ENCODE measurements at places on chromosomes 13 and 19.

DNA sequence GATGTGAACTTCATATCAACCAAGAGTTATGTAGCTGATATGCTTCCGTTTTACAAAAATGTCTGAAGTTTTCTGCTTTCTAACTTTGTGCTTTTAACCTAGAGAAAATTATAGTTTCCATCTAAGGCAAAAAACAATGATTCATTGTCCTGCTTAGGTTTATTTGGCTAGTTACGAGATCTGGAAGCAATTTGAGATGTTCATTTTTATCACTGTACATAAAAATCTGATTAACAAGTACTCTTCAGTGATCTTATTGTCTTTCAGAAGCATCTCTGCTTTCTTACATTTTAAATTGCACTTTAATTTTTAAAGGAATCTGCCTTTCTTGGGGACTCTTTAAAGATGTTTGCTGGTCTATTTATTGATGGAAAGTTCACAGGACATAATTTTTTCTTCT, 188.1 kb downstream of the RFC3 start:
- DNase-seq = no peak

- DNase-seq = no peak
Measured at GRCh38 chr19:58400316-58400915, 5.0 kb downstream of the RNF225 start.

DNA sequence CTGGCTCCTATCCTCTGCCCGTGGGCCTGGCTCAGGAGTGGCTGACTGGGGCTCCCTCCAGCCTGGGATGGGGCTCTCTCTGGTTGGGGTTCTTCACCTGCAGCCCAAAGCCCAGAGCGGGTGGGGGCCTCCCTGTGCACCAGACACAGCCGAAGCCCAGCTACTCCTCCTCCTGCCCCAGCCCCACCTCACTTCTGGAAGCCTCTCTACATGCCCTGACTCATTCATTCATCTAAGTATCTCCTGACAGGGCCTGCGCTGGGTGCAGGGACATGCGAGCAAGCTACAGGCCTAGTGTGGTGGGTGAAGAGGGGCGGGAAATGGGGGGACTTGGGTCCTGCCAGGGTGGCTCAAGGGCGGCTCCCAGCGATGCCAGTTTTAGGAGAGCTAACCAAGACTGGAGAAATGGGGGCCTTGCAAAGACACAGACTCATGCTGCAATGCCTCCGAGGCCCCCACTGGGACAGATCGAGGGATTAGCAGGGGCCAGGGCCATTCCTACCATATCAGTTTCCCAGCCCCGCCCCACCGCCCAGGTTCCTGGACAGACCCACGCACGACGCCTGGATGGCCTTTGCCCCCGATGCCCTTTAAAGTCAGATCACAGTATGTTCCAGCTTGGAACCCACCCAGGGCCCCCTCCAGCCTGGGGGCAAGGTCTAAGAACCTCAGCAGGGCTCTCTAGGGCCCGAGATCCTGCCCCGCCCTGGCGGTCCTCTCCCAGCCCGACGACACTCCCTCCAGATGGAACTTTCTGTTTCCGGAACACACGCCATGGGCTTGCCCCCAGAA, 12.6 kb downstream of the LSM4 start:
- DNase-seq = no peak

- DNase-seq = no peak
Measured at GRCh38 chr13:95267662-95268342, 33.4 kb downstream of the ABCC4 start.

DNA sequence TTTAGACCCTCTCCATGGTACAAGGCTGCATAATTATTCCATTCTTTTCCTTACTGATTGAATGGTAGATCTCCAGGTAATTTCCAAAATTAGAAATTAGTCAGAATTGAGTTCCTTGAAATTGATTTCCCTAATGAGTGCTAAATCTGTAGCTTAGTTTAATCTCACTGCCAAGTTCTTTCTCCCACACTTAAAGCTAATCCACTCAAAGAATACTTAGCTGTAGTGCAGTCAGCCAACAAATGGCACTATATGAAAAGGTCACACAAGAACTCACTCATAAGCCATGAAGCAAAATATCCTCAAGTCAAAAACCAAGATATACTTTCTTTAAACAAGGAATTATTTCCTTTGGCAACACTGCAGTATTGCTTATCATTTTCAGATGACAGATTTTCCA, 62.0 kb downstream of the XPO4 start:
- DNase-seq = no peak

DNA sequence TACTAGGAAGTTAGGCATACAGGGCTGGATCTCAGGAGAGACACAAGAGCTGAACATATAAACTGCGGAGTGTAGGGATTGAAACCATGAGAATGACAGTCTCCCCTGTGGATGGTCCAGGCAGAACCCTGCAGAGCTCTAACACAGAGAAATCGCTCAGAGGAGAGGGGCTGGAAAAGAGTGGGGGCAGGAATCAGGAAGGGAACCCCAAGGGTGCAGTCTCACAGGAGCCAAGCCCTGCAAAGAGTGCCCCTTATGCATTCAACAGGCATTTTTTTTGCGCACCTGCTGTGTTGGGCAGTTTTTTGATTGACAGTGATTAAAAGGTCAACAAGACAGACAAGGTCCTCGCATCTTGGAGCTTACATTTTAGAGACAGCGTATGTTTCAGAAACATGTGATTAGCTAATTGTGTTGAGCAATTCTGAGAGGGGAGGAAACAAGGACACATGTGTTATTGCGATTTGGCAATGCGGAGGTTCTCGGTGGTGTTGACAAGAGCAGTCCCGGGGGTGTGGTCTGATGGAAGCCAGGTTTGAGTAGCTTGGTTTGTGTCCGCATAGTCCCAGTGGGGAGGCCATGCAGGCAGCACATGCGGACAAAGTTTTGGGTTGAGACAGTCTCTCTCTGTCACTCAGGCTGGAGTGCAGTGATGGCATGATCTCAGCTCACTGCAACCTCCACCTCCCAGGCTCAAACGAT, 182.6 kb upstream of the IRS2 start:
- no peak for DNase-seq

- no peak for DNase-seq
Measured at GRCh38 chr13:21676611-21677021, 5.7 kb downstream of the FGF9 start.

DNA sequence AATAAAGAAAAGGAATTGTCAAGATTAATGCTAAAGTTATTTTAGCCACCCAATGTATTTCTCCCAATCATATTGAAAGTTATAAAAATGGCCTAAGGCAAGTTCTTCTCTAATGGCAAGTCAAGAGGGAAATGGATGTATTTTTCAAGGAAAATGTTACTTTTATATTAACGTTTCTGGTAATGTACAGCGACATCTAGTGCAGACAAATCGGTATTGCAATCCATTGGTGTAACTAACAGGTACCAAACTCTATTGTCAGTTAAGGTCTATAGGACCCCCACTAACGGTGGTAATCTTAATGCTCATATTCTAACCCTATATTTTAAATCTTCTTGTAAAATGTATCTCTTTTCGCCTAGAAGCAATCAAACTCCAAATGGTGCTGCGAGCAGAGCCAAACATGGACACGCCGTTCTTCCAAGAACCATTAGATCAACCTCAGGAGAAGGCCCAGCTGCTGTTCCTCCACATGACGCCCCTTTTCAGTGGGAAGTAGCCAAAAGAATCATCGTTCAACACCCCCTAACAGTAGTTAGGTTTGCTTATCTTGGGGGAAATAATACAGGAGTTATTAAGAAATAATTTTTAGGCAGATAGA, 98.5 kb upstream of the PABPC3 start:
- DNase-seq = no peak

DNA sequence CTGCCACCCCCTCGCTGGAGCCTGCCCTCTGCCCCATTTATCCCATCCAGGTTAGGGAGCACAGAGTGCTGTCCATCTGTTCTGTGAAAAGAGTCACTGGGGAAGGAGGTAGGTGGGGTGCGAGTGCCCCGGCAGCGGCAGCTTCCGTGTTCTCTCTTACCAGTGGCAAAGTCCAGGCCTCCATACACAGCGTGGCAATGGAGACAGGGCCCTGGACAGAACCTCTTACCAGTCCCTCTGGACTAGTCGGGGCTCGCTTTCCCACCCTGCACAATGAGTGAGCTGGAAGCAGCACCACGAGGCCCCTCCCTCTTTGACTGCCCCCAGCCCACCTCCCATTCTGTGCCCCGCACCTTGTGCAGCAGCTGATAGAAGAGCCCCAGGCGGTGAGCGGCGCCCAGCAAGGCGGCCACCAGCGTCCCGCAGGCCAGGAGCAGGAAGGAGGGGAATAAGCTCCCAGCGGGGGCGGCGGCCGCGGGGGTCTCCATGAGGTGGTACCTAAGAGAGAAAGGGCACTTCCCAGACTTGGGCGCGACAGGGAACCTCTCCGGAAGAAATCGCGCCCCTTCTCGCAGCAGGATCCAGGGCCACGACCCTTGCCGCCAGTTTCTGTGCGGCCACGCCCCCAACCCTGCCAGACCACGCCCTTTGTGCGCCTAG, 17.5 kb downstream of the SYDE1 start:
- no peak for DNase-seq

- no peak for DNase-seq
Measured at GRCh38 chr19:29402563-29402962, 123.2 kb upstream of the VSTM2B start.

GRCh38 chr13:66329988-66330451, 900.1 kb downstream of the PCDH9 start:
- no peak for DNase-seq

DNA sequence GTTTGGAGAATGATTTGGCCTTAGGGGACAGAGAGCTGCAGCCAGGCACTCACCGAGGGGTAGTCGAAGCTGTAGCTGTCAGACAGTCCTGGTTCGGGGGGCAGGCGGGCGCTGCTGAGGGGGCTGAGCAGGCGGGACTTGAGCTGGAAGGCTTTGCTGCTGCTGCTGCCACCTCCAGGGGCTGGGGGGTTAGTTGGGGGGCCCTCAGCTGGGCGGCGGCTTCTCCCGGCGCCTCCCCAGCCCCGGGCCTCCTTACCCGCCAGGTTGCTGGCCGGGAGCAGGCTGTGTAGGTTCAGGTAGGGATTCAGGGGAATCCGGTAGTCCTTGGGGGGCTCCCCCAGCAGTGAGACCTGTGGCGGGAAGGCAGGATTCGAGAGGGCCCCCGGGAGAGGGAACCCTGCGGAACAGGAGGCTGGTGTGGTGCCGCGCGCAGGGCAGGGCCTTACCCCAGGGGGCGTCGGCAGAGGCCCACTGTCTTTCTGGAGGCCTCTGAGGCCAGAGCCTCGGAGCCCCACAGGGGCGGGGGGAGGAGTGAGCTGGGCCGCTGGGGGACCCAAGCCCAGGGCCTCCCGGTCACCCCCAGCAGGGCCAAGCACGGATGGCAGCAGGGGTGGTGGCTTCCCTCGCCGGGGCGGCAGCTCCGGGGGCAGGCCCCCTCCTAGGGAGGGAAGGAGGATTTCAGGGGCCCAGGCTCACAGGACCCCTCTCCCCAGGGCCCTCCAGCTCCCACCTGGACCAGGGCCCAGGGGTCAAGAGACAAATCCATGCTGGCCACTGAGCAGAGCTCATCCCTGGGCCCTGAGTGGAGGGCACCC, 5.0 kb upstream of the FDX2 start:
- DNase-seq = no peak

DNA sequence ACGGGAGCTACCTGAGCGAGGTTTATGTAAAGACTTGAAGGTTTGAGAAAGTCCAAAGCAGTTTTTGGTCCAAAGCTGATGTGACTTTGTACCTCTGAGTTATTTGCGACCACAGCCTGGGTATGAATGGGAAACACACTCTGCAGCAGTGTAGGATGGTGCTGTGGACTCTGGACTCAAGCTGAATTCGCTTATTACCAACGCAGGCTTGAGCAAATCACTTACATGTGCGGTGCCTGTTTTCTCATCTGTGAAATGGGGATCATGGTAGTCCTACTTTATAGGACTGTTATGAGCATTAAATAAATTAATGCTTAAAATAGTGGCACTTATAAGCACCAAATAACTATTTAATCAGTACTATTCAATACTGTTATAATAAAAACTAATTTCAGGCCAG, 176.5 kb downstream of the PAN3 start:
- no peak for DNase-seq
